ENCODE measurements at places on chromosomes 2 and 18.
A peak's percentile ranks its signal among the peaks of the same experiment; 100 is the strongest.

GRCh38 chr18:54859667-54860421 is 31.6 kb downstream of the RAB27B start:
- no peak for DNase-seq

DNA sequence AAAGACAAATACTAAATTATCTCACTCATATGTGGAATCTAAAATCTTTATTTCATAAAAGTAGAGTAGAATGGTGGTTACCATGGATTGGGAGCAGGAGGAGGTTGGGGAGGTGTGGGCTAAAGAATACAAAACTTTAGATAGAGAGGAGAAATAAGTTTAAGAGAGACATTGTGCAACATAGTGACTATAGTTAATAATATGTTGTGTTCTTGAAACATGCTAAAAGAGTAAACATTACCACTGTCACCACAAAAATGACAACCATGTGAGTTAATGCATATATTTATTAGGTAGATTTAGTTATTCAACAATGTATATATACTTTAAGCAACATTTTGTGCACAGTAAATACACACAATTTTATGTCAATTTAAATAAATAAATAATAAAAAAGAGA is 128.5 kb upstream of the COL3A1 start:
- no peak for DNase-seq

DNA sequence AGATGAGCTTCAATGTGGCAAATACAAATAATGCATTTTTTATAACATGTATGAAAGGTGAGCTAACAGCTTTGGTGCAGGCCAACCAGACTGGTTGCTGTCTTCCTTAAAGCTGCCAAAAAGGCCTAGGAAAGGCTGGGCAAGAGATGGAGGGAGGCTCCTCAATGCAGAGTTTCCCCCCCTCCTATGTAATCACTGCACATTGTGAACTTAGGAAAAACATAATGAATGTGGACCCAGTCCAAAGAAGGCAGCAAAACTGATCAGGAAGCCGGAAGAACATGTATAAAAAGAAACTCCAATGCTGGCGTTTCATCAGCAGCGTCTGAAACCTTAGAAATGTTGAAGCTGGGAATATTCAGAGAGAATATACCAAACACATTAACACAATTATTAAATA is 84.2 kb upstream of the LYPD6 start:
- DNase-seq = no peak

DNA sequence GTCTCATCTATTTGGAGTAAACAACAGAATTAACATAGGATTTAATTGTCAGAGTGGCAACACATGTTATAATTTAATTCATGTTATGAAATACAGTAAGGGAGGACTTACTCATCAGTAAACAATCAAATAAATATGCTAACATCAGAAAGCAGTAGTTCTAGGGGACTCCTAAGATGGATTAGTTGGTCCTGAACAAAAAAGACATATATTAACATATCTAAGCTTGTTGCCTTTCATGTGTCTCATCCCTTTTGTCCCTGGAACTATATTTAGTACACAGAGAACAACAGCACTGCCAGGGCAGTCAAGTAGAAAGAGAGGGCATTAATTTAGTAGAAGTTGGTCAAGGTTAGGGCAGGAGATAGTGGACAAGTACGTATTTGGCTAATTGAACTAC is 117.8 kb upstream of the FZD5 start:
- DNase-seq = no peak

GRCh38 chr2:211816754-211817153 is 721.8 kb downstream of the ERBB4 start:
- no peak for DNase-seq

GRCh38 chr2:20186078-20186854 is 38.7 kb downstream of the SDC1 start:
- DNase-seq = no peak

- no peak for DNase-seq
These were observed 341.4 kb downstream of the GALR1 start for GRCh38 chr18:77590943-77591515.

- no peak for DNase-seq
These were observed 106.5 kb downstream of the COL6A3 start for GRCh38 chr2:237307474-237307873.

GRCh38 chr18:2138552-2138951 is 432.8 kb downstream of the METTL4 start:
- no peak for DNase-seq

DNA sequence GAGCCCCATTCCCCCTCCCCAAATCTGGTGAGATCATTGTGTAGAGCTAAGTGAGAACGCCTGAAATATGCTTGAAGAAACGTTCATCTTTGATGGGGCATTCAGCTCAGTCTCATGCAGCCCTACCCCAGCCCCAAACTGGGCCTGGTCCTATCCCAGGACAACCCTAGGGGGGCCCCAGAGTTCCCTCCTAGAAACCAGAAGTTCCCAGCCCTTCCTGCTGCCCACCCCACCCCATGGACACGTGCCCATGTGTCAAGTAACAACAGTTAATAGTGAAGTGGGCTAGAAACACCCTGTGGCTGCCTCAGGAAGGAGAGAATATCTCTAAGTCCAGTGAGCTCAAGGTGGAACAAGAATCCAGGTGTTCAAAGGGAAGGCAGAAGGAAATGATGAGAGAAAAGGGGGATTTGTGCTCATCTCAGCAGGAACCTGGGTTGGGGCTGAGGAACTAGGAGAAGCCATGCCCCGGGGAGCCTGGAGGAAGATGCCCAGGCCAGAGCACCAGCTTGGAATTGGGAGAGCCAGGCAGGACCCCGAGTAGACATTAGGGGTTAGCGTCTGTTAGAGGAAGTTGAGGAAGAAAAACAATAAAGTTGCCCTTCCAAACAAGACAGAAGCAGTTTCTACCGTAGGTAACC is 20.1 kb upstream of the SLC20A1 start:
- no peak for DNase-seq

- DNase-seq = no peak
These were observed 205.7 kb upstream of the ZSWIM2 start for GRCh38 chr2:187054501-187055319.

GRCh38 chr18:77124452-77124922 is 8.1 kb downstream of the MBP start:
- DNase-seq = no peak

GRCh38 chr2:60959501-60959900 is 58.0 kb upstream of the PEX13 start:
- no peak for DNase-seq

DNA sequence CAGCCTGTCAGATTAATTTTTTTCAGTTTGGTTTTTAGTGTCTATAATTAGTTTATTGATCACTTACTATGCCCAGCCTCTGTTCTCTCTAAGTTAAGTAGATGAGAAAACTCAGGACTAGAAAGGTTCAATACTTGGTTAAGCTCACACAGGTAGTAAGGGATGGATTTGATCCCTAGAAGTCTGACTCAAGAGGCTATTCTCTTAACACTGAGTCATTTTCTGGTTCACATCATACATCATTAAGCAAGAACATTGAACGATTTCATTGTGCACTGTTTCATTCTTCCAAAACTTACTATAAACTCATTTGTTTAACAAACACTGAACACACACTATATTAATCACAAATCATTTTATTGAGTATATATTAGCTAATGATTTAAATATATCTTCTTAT is 54.1 kb upstream of the SLC38A11 start:
- DNase-seq = no peak

DNA sequence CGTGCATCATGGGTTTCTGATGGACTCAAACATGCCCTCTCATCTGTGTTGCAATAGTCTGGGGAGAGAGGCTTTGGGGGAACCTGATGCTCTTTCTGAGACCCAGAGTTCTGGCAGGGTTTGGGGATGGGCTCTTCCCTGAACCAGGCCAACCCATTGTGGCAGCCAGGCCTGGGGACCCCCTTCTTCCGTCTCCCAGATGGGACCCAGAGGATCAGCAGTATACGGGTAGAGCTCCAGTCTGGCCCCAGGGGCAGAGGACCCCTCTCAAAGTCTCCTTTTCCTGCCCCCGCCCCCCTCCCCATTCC is 333.7 kb downstream of the DYSF start:
- DNase-seq = no peak

DNA sequence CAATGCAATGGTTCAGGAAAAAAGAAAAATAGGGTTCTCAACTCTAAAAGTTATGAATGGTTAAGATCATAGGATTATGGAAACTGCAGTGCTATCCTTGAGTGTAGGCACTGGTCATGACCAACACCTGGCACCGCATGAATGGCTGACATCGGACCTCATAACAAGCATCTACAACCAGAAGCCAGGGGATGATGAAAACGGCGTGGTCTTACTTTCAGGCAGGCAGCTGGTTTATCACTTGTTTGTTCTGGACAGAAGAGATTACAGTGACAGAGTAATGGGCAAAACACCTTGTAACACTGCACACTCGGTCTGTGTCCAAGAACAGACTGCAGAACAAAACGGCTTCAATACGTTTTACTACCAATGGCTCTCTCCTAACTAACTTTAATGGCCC is 132.8 kb downstream of the STK39 start:
- no peak for DNase-seq

- no peak for DNase-seq
These were observed 29.7 kb upstream of the CYTIP start for GRCh38 chr2:157473581-157473980.

GRCh38 chr2:222672068-222672401 is 577 bp downstream of the MOGAT1 start:
- no peak for DNase-seq

DNA sequence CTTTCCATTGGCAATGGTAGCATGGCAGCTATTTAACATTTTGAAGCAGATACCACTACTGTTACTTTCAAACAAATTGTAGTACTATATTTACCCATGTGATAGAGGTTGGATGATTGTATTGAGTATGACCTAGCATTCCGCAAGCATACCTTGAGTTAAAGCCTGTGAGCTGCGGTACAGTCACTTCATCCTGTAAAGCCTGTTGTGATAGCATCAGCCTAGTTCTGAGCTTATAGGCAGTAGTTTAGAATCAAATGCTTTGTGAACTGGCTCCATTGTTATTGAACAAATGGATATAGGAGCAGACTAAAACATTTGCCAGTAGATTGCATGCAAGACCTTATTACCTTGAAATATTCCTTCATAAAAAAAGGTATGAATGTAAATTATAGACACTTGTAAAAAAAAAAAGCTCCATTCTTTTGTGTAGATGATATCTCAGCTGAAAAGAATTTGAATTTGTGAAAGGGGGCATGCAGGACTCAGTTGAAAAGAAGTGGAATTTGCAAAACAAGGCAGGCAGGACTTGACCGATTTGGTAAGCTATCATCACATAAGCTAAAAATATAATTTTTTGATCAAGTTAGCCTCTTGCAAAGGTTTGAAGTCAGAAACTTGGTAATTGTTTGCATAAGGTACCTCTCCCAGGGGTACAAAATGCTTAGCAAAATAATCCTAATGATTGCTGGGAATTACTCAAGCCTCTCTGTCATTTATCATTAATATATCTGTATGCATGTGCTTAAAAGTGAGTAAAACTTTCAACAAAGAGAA is 138.5 kb upstream of the ITGA4 start:
- no peak for DNase-seq

- DNase-seq = no peak
These were observed 192.5 kb downstream of the SMAD2 start for GRCh38 chr18:47737956-47738355.

DNA sequence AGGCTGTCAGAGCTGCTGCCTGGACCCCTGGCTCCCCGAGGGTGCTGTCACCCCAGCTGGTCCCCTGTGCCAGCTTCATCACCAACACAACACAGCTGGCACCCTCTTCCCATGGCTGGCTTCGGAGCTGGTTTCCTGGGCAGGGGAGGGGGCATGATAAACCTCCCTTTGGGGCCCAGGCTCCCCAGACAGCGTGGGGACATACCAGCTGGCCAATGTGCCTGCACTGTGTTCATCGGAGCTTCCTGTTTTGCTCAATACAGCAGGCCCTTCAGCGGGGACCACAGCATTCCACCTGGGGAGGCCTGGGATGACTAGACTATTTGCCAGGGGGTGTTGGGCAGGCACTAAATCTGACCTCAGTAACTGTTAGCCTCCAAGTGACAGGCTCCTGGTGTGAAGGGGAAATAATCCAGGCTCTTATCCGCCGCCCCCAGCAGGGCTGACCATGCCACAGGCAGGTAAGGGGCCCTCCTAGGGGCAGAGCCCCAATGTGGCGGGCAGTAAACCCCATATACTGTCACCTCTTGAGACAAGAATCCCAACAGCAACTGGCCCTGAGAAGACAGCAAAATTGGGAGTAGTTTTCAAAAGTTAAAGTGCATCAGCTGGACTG is 44.6 kb downstream of the EMX1 start:
- no peak for DNase-seq

GRCh38 chr2:3094999-3095958 is 282.3 kb downstream of the EIPR1 start:
- DNase-seq = no peak

DNA sequence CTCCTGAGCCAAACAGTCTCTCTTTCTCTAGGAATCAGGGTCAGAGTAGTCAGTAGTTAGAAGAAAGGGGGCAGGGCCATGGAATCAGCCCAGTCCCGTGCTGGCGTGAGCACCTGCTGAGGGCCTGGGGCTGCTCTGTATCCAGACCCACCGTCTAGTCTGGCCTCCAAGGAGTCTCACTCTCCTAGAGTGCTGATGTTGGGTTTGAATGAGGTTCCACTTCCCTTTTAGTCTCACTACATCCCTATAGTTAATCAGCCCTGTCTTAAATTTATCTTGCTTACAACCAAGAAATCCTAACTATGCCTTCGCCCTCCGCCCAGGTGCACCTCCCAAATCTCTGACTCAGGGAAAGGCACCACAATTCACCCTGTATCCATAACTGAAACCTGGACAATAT is 13.4 kb upstream of the KCTD1 start:
- DNase-seq = no peak

DNA sequence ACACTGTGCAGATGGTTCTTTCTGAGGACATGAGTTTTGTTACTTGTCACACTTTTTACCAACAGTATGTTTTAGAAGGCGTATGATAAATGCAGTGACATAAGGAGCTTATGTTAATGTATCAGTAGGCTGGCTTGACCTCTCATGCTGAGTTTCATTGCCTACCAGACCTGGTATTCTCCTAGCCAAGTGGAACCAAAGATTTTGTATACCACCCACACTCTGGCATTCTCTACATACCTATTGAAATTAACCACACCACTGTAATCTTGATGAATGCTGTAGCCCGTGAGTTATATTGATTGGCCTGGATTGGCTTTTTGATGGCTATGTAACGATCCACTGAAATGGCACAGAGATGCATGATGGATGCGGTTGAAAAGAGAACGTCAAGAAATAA is 11.4 kb downstream of the HTR2B start:
- no peak for DNase-seq

- no peak for DNase-seq
These were observed 27.6 kb downstream of the C2orf76 start for GRCh38 chr2:119338826-119339561.

GRCh38 chr2:79788952-79789651 is 276.3 kb downstream of the CTNNA2 start:
- no peak for DNase-seq

- DNase-seq = peak; percentile 50
These were observed 8.2 kb downstream of the SLC35F6 start for GRCh38 chr2:26772064-26773001.

GRCh38 chr2:233385489-233386044 is 31.3 kb downstream of the DGKD start:
- DNase-seq = no peak

DNA sequence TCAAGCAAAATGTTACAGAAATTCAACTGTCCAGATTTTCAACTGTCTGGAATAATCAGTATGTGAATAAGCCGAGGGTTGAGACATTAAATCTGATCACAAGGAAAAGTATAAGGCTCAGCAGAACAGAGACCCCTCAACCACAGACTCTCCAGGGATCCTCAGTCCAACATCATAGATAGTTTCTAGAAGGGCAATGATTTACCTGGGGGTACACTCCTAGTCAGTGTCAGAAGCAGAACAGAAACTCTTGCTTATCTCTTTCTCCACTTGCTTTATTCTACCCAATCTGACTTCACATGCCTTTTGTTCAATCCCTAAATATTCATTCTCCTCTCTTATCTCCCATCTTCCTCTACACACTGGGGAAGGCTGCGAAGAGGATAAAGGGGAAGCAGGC is 36.4 kb downstream of the ICOS start:
- DNase-seq = no peak
